Stimulated activated CD4-positive, alpha-beta T cell treated with anti-CD3 and anti-CD28 coated beads, Interleukin-1b, Interleukin-23, amount 100 ng/mL, for 24 hours (primary cell): ENCODE measurements at places on chromosomes 7 and 10.

- DNase-seq, result no peak
These were observed 44.8 kb upstream of the FAM133B start for GRCh38 chr7:92634924-92635519.

DNA sequence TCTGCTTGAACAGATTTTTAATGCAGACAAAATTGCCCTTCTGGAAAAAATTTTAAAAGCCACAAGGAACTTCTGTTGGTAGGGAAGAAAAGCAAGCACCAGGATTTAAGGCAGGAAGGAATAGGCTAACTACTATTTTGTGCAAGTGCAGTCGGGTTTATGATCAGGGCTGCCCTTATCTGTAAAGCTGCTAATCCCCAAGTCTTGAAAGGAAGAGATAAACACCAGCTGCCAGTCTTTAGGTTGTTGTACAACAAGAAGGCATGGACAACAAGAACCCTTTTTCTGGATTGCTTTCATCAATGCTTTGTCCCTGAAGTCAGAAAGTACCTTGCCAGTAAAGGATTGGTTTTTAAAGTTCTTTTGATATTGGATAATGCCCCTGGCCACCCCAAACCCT, 40.7 kb downstream of the RALA start:
- DNase-seq, result no peak

DNA sequence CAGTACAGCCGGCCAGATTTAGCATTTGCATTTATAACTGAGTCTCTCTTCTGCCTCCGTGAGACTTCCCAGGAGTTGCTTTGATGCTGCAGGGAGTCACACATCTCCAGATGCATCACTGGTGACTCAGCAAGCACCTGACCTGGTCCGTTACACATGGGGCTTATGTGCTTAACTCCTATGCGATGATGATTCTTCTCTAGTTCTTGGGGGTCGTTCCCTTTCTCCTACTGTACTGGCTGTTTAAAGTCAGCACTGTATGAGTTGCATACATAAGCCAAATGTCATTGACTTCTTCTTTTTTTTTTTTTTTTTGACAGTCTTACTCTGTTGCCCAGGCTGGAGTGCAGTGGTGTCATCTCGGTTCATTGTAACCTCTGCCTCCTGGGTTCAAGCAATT, 13.0 kb upstream of the AKR1E2 start:
- no peak for DNase-seq

GRCh38 chr7:104940023-104940710, 73.8 kb upstream of the KMT2E start:
- no peak for DNase-seq

GRCh38 chr7:127598318-127598717, 4.8 kb downstream of the FSCN3 start:
- DNase-seq, result no peak

GRCh38 chr10:131070856-131071255, 240.7 kb downstream of the TCERG1L start:
- DNase-seq, result no peak

- no peak for DNase-seq
These were observed 156.8 kb downstream of the FRMD4A start for GRCh38 chr10:14173706-14174594.

DNA sequence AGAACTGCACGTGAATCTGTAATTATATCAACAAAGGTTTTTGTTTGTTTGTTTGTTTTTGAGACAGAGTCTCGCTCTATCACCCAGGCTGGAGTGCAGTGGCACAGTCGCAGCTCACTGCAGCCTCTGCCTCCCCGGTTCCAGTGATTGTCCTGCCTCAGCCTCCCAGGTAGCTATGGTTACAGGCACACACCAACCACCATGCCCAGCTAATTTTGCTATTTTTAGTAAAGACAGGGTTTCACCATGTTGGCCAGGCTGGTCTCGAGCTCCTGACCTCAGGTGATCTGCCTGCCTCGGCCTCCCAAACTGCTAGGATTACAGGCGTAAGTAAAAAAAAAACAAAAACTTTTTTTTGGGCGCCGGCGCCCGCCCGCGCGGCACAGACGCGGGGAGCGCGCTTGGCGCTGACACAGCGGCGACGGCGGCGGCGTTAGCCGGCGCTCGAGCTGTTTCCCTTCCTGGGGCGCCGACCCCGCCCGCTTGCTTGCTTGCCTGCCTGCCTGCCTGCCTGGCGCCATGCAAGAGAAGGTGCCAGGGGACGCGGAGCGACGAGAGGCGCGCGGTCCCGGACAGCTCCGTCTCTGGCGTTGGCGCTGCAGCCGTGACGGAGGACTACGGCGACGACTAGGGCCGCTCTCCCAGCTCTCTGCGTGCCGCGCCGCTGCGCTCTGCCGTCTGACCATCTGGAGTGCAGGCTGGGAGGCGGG, 171.4 kb upstream of the NUPR2 start:
- no peak for DNase-seq

GRCh38 chr7:28738412-28738811, 219.7 kb downstream of the TRIL start:
- DNase-seq, result no peak

- no peak for DNase-seq
These were observed 17.8 kb upstream of the LCOR start for GRCh38 chr10:96814264-96814663.

DNA sequence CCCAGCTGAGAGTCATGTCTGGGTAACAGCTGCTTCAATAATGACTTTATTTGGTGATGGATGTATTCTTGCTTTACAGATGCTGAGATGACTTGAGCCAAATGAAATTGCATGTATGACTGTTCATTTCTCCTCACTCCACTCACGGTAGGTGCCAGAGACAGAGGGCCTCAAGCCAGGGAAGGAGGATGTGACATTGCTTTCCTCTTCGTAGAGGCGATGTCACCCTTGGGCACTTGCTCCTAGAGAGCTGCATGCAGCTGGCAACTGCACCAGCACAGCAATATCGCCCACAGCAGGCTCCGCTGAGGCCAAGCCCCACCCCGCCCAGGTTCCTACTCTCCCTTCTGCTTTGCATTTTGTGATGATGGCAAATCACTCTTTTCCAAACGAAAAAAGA, 116.6 kb upstream of the AOAH start:
- DNase-seq, result no peak

GRCh38 chr7:132653366-132653930, 77.2 kb upstream of the PLXNA4 start:
- DNase-seq, result no peak

GRCh38 chr10:97736403-97736901, 476 bp upstream of the ZFYVE27 start:
- no peak for DNase-seq

- no peak for DNase-seq
These were observed 54.9 kb downstream of the ITIH5 start for GRCh38 chr10:7611909-7612308.

GRCh38 chr7:6395898-6396595, 51.7 kb downstream of the DAGLB start:
- no peak for DNase-seq

DNA sequence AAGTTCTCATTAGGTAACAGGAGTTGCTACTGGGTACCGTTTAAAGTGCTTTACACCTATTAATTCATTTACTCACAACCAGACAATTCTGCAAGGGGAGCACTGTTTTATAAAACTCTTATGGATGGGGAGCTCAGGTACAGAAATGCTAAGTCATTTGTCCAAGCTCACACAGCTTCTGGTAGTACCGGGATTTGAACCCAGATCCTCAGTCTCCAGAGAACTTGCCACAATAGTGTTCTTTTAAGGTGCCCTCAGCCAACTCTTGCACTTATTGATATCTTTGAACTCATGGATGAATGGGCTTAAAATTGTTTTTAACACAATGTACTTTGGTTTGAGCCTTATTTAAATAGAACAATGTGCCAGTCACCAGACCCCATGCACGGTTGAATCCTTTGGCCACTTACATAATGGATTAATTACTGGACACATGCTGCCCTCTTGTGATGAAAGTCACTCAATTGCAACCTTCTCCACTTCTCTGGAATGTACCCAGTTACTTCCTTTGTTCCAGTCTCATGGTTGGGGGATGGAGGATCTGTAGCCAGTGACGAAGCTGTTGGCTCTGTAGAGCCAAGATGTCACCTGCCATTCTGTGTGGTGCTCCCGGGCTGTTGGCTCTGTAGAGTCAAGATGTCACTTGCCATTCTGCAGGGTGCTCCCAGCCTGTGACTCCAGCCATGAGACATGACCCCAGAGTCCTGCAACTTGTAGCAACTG, 65.6 kb downstream of the NOD1 start:
- DNase-seq, result no peak

- DNase-seq, result no peak
These were observed 25.0 kb downstream of the CACUL1 start for GRCh38 chr10:118729641-118730258.

GRCh38 chr7:24504040-24504439, 69.2 kb upstream of the PALS2 start:
- no peak for DNase-seq

DNA sequence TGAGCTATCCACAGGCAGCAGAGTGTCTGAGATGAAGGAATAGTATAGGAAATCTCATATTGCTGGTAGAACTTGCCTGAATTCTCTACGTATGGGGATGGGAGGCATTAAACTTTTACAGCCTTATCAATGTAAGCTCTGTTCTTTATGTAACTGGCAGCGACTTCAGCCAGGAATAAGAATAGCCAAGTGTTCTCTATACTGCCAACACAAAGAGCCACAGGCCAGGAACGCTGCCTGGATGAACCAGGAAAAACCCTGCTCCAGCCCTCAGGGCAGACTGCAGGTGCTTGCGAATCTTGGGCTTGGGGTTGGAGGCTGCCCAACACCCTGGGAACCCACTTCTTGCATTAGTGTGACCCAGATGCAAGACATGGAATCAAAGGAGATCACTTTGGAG, 6.1 kb upstream of the OLAH start:
- DNase-seq, result no peak

DNA sequence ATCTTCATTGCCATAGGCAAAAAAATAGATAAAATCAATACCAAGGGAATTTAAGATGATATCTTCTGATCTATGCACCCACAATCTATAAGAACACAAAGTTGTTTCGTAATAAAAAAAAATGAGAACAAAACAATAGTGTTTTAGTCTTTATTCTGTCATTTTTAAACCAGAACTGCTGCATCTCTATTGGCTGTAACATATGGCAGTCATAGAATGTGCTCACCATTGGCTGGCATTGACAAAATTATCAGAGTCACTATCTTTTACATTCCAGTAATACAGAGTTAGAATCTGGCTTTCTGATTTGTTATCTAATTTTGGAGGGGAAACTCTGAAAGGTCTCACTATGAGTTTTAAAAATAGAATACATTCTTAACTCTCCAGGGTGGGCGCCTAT, 138.6 kb upstream of the CCDC6 start:
- no peak for DNase-seq

- DNase-seq, result no peak
These were observed 125.3 kb downstream of the ADARB2 start for GRCh38 chr10:1611936-1612550.

- no peak for DNase-seq
These were observed 58.1 kb downstream of the CAV1 start for GRCh38 chr7:116582806-116583444.

DNA sequence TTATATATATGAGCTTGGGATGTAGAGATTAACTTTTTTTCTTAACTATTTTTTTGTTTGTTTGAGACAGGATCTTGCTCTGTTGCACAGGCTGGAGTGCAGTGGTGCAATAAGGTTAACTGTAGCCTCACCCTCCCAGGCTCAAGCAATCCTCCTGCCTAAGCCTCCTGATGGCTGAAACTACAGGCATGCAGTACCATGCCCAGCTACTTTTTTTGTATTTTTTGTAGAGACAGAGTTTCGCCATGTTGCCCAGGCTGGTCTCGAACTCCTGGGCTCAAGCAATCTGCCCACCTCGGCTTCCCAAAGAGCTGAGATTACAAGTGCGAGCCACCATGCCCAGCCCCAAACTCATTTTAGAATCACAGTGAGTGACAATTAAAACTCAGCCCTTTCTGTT, 105.2 kb downstream of the CUBN start:
- no peak for DNase-seq

DNA sequence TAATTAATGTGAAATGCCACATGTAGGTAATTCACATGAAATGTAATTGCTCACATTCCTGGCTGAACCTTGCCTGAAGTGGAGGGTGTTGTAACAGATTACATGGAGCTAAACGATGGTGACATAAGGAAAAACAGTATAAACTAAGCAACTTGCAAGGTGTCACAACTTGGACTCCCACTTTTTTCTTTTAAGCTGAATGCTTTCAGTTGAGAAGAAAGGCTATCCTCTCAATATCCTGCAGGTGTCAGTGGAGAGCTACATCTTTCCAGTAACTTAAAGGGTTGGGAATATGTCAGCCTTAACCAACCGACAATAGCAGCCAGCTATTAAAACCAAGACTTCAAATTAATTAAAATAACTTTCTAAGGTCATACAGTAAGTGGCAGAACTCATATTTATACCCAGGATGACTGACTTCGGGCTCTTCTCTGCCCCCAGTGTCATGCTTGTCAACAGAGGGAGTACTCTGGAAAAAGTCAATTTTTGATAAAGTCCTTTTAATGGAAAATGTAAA, 33.7 kb downstream of the NRBF2 start:
- DNase-seq, result no peak

DNA sequence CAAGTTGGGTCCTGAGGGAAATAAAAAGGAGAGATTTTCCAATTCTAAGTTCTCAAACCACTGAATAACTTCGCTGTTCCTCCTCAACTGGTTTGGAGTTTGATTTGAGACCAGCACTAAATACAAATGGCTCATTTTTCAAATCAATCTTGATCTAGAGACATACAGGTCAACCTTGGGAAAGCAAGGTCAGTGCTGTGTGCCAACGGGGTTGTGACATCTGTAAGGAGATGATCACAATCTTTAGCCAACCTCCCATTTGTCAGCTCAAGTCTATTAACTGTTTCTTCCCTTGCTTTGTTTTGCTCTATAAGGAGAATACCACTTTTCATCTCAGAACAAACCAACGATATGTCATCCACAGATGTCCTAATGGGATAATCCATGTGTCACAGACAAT, 131.1 kb downstream of the TAX1BP1 start:
- no peak for DNase-seq

DNA sequence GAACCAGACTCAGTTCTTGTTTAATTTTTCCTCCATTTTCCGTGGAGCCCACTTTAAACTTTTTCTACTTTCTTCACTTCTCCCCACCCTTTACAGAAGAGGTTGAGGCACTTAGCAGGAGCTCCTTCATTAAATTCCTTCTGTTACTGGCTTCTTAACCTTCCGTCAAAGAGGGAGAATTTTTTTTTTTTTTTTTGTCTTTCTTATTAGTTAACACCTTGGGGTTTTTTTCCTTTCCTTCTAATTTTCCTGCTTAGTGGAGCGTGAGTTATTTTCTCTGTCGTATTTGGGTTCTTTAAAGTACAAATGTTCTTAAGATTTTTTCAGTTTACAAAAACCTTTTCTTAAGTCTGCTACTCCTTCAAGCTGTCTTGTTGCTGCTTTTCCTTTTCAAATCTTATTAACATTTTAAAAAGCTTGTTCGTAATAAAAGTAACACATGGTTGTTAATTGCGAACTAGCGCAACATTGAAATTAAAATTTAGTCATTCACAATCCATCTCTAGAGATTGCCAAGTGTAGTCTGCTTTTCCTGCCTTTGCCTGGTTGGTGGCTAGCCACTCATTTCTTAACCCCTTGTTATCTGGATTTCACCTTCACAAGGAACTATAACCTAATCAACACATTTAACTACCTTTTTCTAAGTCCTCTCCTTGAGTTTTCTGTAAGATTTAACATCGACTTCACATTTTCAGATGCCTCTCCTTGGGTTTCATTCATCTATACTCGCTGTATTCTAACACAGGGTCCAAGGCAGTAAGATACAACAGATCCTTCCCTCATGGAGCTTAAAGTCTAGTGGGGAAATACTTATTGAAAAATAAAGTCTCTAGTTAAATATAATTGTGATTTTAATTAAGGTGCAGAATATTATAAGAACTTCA, 2.0 kb downstream of the BMPR1A start:
- no peak for DNase-seq

- no peak for DNase-seq
These were observed 196.4 kb downstream of the ANKRD7 start for GRCh38 chr7:118420888-118421287.

- no peak for DNase-seq
These were observed 24.0 kb downstream of the COL26A1 start for GRCh38 chr7:101386558-101387231.
